ENCODE measurements at places on chromosomes 5 and 9. TPM values are rescaled to one million over a fixed set of nuclear protein-coding genes. Genes with fewer than 3 reads are reported as not detected.

DNA sequence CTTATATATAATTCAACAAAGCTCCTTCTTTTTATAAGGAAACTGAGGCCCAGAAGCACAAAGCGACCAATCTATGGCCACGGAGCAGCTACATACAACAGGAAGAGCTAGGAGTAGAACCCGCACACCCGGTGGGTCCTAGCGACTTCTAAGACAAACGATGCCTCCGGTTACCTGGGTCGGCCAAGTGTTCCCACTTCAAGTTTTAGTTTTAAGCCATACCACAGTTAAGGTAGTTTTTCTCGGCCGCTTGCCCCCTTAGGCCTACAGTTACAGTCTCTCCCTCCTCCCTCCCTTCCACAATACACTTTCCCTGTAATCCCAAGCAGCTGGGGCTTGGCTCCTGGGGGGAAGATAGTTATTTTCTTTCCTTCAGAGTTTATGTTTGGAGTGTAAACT, 533 bp downstream of the SREK1IP1 start:
- DNase-seq, result peak; percentile 32

GRCh38 chr9:132957805-132958204, 13.4 kb upstream of the TSC1 start:
- DNase-seq, result no peak

- DNase-seq, result peak; percentile 69
Measured at GRCh38 chr9:87592554-87593358, 95.1 kb downstream of the DAPK1 start.

- DNase-seq, result no peak
Measured at GRCh38 chr9:26760675-26761074, 131.9 kb downstream of the CAAP1 start.

DNA sequence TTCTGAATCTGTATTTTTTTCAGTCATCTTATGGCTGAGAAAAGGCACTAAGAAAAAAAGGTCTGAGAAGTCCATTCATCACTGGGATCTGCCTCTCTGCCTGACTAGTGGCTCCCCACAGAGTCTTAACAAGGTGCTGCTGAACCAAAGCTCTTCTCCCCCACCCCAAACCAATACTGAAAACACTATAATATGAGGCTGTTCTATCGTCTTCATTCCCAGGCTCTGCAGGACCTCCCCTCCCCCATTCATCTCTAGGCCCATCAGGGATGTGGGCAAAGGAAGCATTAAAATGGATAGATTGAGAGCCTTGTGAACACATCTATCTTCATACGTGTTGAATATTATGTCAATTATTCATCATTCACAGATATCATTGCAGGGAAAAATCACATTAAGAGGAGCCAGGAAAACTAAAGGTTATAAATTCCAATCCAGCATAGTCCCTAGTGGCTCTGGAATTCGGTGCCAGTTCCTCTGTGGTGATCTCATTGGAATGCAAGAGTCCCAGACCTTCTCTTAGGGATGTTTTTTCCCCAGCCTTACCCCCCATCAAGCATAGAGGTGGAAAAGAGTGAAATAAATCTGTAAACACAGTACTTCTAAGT, 44.3 kb upstream of the GPR151 start:
- DNase-seq, result peak; percentile 81

PBX3 gene
- 22.1 TPM for total RNA-seq

CCL19 gene
- total RNA-seq, result not detected

ERCC8 gene
- 14.4 TPM for total RNA-seq

IFNA17 gene
- total RNA-seq, result not detected

ROPN1L gene
- total RNA-seq, result 0.17 TPM

PLEKHG4B gene
- total RNA-seq, result not detected
